Activated T-helper 1 cell treated with Interleukin-2 at 50 U/mL for 16 hours (primary cell): ENCODE measurements at places on chromosomes 2 and 18.

DNA sequence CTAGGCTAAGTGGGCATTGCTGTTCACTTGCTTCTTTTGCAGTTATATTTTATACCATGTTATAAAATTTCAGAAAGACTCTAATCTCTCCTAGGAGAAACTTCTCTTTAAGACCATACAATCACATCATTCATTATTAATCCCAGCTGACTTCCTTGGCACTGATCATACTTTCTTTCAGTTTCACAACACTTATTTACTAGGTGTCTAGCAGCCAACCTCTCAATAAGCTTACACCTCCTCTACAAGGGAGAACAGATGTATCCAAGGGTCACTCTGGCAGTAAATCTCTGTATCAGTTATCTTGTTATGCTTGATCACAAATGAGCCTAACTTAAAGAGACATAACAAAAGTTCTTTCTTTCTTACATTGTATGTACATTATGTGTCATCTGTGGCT is 69.8 kb upstream of the EPB41L5 start:
- DNase-seq, result no peak

- DNase-seq, result no peak
These were observed 8.4 kb downstream of the GPC1 start for GRCh38 chr2:240443891-240444301.

DNA sequence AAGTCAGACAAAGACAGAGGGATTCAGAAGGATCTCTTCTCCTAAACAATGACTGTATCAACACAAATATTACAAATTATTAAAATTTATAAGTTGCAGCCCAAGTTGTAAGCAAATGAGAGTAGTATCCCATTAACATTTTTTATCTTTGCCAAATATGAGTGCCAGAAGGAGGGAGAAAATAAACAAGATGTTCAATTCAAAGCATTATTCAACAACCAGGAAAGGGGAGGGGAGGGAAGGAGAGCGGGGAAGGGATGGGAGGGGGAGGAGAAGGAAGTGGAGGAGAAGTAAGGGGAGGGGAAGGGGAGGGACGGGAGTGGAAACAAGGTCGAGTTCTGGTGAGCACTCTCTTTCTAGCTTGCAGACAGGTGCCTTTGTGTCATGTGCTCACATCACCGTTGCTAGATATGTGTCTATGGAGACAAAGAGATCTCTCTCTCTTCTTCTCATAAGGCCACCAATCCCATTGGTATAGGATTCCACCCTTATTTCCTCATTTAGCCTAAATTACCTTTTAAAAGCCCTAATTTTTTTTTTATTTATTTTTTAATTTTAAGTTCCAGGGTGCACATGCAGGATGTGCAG is 679.6 kb upstream of the CHAC2 start:
- DNase-seq, result no peak

GRCh38 chr2:28624793-28625701 is 126.6 kb upstream of the PPP1CB start:
- peak; percentile 35 for DNase-seq

GRCh38 chr2:236755278-236755840 is 185.7 kb downstream of the ACKR3 start:
- no peak for DNase-seq

- DNase-seq, result no peak
These were observed 11.4 kb upstream of the PROKR1 start for GRCh38 chr2:68632021-68632420.

GRCh38 chr2:150674283-150674682 is 186.8 kb upstream of the RND3 start:
- no peak for DNase-seq
